ENCODE measurements at places on chromosomes 16 and 17. TPM values are rescaled to one million over a fixed set of nuclear protein-coding genes. Genes with fewer than 3 reads are reported as not detected.

Gene GCGR
- total RNA-seq = not detected

Gene SALL1
- total RNA-seq = not detected

Gene TEKT1
- total RNA-seq = not detected

Gene TNP2
- not detected for total RNA-seq

Gene TRIM72
- total RNA-seq = 0.05 TPM

Gene KRT17
- total RNA-seq = not detected

Gene SEZ6L2
- total RNA-seq = not detected

GRCh38 chr17:57553991-57554825 lies 190.9 kb downstream of the CCDC182 start:
- peak; percentile 60 for DNase-seq
- no peak overlapping the region for H3K27ac ChIP-seq
- no peaks in the 10 kb centered on the region for H3K27me3 ChIP-seq
- H3K4me3 ChIP-seq = no peak overlapping the region
- H3K4me1 ChIP-seq = peaks cover 90% of the 10 kb centered on the region
- no peaks in the 10 kb centered on the region for H3K36me3 ChIP-seq

DNA sequence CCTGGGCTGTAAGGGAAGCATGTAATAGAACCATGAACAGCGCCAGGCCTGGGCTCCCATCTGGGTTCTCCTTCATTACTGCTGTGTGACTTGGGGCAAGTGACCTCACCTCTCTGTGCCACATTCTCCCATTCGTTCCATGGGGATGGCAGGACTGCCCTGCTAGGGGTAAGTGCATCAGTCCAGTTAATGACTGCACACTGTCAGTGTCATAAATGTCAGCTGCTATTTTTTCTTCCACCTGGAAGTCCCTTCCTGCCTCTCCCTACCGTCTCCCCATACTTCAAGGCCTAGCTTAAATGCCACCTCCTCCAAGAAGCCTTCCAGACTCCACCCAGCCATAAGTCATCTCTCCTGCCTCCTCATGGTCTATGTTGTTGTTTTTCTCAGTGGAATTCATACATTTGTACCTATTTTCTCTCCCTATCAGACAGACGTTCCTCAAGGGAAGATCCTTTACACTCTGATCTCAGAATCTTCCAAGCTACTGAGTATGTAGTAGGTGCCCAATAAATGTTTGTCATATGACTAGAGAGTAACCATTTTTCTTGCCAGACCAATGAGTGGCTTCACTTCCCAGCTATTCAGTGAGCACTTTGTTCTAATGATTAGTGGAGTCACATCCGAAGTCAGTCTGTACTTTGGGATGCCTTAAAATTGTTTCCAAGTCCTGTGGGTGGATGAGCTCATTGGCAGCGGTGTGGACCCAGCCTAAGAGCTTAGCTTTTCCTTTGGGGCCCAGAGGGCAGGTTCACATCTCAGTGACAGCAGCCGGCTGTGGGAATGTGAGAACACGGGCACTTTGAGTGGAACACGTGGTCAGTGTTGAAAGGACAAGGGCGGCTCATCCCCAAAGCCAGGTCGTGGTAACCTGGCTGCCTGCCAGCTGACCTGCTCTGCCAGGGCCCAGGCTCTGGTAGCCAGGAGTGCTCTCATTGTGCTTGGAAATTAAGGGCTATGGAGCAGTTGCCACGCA lies 147.5 kb upstream of the GSE1 start:
- peaks cover 18% of the 10 kb centered on the region for H3K4me1 ChIP-seq
- no peak overlapping the region for H3K27ac ChIP-seq
- H3K27me3 ChIP-seq = peaks cover 44% of the 10 kb centered on the region

DNA sequence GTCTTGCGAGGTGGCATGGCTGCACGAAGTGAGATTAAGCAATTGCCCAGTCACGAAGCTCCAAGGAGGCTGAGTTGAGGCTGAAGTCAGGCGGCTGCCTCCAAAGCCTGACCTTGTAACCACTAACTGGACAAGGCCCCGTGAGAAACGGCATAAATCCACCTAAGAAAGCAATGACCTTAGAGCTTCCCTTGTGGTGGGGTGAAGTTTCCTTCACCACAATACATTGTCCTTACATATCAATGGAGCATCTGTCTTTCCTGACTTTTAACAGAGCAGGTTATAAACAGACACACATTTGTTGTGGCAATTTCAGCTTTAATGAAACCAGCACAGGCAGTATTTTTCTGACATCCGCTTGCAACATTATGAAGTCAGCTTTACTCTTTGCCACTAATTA lies 2.5 kb upstream of the MED9 start:
- DNase-seq = no peak
- no peak overlapping the region for H3K4me3 ChIP-seq
- H3K27me3 ChIP-seq = no peaks in the 10 kb centered on the region
- H3K36me3 ChIP-seq = no peaks in the 10 kb centered on the region
- no peak overlapping the region for H3K27ac ChIP-seq

- peak; percentile 84 for DNase-seq
- peak overlapping the region; percentile 65 for H3K27ac ChIP-seq
- no peaks in the 10 kb centered on the region for H3K27me3 ChIP-seq
- H3K36me3 ChIP-seq = peaks cover 1% of the 10 kb centered on the region
- H3K4me1 ChIP-seq = peaks cover 69% of the 10 kb centered on the region
These were observed 46.5 kb upstream of the CPNE2 start for GRCh38 chr16:57045694-57046381.

DNA sequence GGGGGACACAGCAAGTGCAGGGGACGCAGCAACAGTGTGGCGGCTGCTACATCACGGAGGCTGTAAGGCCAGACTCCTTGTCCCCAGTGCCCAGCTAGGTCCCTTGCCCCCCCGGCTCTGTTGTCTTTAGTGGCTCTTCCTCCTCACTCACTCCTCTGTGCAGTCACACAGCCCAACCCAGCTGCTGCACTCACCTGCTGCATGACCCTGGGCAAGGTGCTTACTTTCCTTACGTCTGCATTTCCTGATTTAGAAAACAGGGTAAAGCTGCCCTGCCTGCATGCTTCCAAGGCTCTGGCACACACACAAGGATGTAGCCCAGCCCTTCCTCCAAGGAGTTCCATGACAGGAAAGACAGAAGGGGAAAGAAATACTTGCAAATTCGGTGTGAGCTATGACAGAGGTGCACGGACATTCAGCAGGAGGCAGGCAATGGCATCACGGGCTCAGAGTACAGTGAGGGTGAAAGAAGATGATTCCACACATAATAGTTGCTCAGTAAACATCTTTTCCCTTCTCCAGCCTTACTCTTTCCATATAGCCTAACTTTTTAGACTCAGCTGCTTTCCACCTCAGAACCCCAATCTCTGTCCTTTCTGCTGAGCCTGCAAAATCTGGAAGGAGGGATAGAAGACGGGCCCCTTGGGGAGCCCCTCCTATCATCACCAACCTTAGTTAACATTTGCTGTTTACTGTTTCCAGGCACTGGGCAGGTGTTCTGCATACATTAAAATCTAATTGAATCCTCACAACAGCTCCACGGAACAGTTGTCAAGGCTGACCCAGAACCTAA lies 150.9 kb downstream of the MRM1 start:
- H3K27ac ChIP-seq = no peak overlapping the region
- peaks cover 2% of the 10 kb centered on the region for H3K27me3 ChIP-seq
- H3K4me1 ChIP-seq = no peaks in the 10 kb centered on the region
- DNase-seq = no peak

- H3K4me1 ChIP-seq = no peaks in the 10 kb centered on the region
- no peaks in the 10 kb centered on the region for H3K27me3 ChIP-seq
These were observed 191.9 kb downstream of the FTO start for GRCh38 chr16:53895851-53896250.

DNA sequence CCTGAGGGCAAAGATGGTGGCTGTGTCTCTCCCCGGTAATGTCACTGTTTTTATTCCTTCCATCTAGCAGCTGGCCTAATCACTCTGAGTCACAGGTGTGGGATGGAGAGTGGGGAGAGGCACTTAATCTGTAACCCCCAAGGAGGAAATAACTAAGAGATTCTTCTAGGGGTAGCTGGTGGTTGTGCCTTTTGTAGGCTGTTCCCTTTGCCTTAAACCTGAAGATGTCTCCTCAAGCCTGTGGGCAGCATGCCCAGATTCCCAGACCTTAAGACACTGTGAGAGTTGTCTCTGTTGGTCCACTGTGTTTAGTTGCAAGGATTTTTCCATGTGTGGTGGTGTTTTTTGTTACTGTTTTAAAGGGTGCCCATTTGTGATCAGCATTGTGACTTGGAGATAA lies 5.5 kb upstream of the RAPGEFL1 start:
- H3K36me3 ChIP-seq = peaks cover 59% of the 10 kb centered on the region
- H3K27me3 ChIP-seq = no peaks in the 10 kb centered on the region
- DNase-seq = no peak
- H3K4me3 ChIP-seq = no peak overlapping the region

DNA sequence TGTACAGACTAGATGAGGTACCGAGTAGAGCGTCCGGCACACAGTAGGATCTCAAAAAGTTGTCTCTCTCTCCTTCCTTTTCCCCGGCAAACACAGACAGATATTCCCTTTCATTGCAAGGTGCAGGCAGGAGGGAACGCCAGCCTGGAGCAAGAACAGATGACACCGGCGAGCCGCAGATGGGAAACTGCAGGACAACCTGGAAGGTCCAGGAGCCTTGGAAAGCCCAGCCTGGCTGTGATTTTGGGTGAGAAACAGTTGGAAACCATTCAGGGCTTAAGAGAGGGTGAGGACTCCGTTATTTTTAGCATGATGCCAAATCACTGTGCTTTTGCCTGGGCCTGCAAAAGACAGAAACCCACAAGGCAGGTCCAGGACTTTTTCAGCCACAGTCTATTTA lies 7.3 kb downstream of the CDH11 start:
- no peak overlapping the region for H3K27ac ChIP-seq
- H3K4me3 ChIP-seq = no peak overlapping the region
- no peaks in the 10 kb centered on the region for H3K27me3 ChIP-seq
- no peaks in the 10 kb centered on the region for H3K36me3 ChIP-seq

GRCh38 chr17:27207073-27207513 lies 86.8 kb upstream of the WSB1 start:
- H3K27ac ChIP-seq = no peak overlapping the region
- H3K4me1 ChIP-seq = no peaks in the 10 kb centered on the region
- no peak overlapping the region for H3K4me3 ChIP-seq
- H3K27me3 ChIP-seq = no peaks in the 10 kb centered on the region
- DNase-seq = no peak

DNA sequence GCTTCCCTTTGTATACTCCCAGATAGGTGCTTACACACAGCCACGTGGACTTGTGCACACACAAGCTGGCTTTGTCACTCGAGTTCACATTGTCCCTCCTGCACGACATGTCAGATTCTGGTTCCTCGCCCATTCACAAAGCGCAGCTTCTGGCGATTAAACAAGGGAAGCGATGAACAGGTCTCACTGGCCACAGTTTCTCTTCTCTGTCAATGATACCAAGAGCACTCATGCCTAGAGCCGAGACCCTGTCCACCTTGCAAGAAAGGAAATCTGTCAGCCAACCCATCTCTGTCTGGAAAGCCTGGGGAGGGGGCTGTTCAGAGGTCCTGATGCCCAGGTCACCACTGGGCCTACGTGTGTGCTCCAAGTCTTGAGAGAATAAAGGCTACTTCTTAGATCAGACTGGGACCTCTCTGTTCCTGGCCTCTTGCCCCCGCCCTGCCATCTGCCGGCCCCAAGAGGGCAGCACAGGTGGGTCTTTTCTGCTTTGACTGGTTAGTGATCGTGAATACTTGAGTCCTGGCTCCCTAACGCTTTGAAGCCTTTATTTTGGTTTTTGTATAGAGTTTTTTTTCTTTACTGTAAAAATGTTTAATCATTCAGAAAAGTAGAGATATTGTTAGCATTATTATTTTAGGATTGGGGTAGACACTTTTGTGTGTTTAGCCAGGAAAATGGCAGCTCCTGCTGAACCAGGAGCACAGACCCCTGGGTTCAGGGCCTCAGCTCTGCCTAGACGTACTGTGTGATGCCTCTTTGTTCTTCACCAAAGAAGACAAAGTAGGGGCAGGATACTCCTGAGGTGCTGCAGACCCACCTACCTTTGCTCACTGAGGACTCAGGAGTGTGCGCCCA lies 104.7 kb downstream of the MRM1 start:
- no peaks in the 10 kb centered on the region for H3K4me1 ChIP-seq
- peaks cover 2% of the 10 kb centered on the region for H3K27me3 ChIP-seq
- no peak overlapping the region for H3K27ac ChIP-seq
- H3K36me3 ChIP-seq = no peaks in the 10 kb centered on the region
- DNase-seq = peak; percentile 45

GRCh38 chr17:48144976-48145798 lies 37.6 kb downstream of the SNX11 start:
- DNase-seq = no peak
- no peaks in the 10 kb centered on the region for H3K4me1 ChIP-seq

- no peak overlapping the region for H3K27ac ChIP-seq
- no peak overlapping the region for H3K4me3 ChIP-seq
- no peaks in the 10 kb centered on the region for H3K4me1 ChIP-seq
- DNase-seq = no peak
These were observed 28.5 kb upstream of the MAF start for GRCh38 chr16:79628988-79629387.

GRCh38 chr16:23987443-23987842 lies 151.7 kb downstream of the PRKCB start:
- H3K4me3 ChIP-seq = no peak overlapping the region
- H3K4me1 ChIP-seq = peaks cover 20% of the 10 kb centered on the region

- no peak overlapping the region for H3K27ac ChIP-seq
- H3K4me3 ChIP-seq = no peak overlapping the region
- no peaks in the 10 kb centered on the region for H3K36me3 ChIP-seq
- H3K4me1 ChIP-seq = no peaks in the 10 kb centered on the region
- H3K27me3 ChIP-seq = no peaks in the 10 kb centered on the region
- DNase-seq = no peak
These were observed 291.2 kb downstream of the CDH11 start for GRCh38 chr16:64830653-64831052.

- H3K36me3 ChIP-seq = peaks cover 54% of the 10 kb centered on the region
- no peak for DNase-seq
- H3K27me3 ChIP-seq = no peaks in the 10 kb centered on the region
- peaks cover 4% of the 10 kb centered on the region for H3K4me1 ChIP-seq
These were observed 9.8 kb downstream of the UNC13D start for GRCh38 chr17:75834279-75834920.

DNA sequence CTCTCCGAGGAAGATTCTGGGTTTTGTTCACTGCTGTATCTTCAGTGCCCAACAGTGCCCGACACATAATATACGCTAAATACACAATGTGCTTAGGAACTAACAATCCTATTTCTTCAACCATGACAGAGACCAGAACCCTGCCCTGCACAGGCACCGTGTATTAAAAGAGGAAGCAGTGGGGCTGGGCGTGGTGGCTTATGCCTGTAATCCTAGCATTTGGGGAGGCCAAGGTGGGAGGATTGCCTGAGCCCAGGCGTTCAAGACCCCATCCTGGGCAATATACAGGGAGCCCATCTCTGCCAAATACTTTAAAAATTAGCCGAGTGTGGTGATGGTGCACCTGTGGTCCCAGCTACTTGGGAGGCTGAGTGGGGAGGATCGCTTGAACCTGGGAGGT lies 19.3 kb downstream of the ARL2BP start:
- no peak overlapping the region for H3K4me3 ChIP-seq
- DNase-seq = no peak
- no peak overlapping the region for H3K27ac ChIP-seq
- no peaks in the 10 kb centered on the region for H3K36me3 ChIP-seq
- H3K4me1 ChIP-seq = no peaks in the 10 kb centered on the region
